ENCODE measurements at places on chromosomes 3 and 15.

DNA sequence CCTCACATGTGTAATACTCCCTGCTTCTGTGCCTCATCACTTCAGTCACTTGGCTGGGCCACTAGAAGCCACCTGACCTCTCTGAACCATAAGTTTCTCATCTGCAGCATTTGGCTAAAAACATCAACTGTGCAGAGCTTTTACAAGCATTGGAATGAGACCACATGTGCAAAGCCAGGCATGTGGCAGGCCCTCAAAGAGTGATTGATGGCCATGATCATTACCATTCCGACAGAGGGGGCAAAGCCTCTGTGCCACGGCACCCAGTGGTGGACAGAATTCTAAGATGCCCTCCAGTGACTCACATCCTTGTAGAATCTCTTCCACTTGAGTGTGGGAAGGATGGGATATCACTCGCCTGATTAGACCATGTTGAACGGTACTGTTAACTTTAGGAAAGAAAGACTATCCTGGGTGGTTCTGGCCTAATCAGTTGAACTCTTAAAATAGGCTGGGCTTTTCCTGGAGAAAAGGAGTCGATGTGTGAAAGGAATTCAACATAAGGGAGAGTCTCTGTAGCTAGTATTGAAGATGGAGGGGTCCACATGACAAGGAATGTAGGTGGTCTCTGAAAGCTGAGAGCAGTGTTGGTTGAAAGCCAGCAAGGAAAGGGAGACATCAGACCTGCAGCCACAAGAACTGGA, 13.5 kb downstream of the CDCP1 start:
- DNase-seq, result no peak

DNA sequence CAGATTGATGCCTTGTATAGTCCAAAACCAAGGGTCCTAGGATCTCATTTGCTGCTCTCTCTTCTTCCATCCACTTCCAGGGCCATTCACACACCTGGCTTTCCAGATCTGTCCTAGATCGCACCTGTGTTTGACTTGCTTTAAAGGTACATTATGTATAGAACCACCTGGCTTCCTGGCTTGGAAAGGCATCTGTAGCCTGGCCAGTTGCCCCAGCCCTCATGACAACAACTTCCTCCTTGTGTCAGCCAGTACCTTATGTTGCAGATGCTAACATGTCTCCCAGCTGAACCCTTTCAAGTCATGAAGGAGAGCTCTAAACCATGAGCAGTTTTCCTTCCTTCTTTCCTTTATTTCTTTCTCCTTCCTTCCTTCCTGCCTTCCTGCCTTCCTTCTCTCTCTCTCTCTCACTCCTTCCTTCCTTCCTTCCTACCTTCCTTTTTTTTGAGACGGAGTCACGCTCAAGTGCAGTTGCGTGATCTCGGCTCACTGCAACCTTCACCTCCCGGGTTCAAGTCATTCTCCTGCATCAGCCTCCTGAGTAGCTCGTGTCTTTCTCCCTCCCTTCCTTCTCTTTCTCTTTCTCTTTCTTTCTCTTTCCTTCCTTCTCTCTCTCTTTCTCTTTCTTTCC, 2.5 kb upstream of the HTR3C start:
- peak; percentile 91 for DNase-seq

- DNase-seq, result no peak
These were observed 144.9 kb downstream of the EDEM1 start for GRCh38 chr3:5332270-5332956.

GRCh38 chr3:65664446-65664845, 374.3 kb downstream of the MAGI1 start:
- no peak for DNase-seq

GRCh38 chr3:167318306-167318705, 61.8 kb downstream of the ZBBX start:
- no peak for DNase-seq
